Femur (tissue), 1 donor: ENCODE measurements at places on chromosomes 2 and 18.

DNA sequence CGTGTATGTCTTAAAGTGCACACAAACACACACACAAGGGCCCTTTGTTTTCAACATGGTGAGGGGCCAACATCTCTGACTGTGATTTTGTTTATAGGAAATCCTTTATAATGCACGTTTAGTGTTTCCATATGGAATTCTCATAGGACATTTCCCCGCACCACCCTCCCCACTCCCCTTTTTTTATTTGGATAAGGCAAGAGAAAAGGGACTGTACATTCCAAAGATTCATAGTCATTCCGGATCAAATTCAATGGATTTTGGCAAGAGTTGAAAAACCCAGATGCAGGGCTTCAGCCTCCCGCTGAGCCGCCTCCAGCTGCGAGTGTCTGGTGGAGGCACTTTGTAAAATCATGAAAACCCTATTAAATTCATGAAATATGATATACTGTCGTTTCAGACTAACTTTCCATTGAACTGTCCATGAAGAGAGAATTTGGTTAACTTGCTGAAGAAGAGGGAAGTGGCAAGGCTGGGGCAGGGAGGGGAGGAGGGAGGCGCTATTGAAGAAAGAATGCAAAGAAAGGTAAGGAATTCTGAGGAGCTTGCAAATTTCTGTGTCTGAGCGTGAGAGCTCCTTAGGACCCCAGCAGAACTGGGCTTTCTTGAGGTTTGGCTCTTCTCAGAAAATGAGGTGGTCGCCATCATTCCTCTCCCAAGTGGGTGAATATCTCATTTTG lies 25.8 kb upstream of the SLC14A2 start:
- DNase-seq: peak; percentile 89

DNA sequence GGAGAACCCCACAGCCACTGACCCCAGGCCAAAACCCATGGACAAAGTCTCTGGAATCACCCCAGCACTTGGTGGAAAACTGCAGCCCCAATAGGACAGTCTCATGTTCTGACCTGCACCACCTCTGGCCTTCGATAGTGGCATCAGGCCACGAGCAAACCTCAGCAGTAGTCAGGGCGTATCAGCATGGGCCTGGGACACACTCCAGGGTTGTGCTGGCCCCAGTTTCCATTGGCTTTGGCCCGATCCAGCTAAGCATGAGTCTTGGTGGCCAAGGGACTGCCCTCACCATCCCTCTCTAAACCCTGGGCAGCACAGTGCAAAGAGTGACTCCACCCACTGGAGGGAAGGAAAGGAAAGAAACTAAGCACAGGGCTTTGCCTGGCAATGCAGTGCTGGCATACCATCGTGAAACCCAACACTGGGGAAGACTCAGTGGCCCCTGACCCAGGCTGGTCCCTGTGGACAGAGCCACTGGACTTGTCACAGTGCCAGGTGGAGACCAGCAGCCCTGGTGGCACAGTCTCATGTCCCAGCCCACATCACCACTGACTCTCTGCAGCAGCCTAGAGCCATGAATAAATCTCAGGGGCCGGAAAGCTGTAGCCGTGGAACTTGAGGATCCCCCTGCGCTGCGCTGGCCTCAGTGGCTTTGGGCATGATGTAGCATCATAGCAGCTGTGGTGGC lies 46.3 kb downstream of the ZNF519 start:
- no peak for DNase-seq

DNA sequence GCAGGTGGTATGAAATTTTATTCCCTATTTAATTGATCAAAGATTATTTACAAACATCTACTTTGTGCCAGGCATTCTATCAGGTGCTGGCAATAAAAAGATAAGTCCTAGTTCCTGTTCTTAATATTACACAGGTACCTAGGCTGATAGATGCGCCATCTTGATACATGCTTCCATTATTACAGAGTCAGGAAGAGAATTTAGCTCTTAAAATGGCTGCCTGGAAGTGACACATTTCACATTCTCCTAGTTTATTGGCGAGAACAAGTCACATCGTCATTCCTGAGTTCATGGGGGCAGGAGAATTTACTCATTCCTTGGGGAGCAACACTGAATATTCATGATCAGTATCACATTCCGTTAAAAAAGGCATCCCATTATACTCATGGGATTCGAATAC lies 1.1 kb upstream of the DARS1 start:
- no peak for DNase-seq

DNA sequence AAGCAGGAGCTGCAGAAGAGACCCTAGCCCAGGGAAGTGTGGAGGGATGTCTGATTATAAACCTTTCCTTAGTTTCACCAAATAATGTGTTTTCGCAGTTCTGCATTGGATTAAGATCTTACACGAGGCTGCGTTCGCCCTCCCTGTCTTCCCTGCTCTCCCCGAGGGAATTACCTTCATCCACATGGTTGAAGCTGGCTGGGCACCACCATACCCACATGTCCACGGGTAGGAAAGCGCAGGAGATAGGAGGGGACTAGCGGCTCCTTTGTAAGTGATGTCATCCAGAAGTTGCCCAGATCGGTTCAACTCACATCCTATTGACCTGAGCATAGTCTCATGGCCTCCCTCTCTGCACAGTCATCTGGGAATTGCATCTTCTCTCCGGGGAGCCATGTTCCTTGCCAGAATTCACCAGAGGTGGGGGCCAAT lies 1.1 kb downstream of the TTL start:
- peak; percentile 27 for DNase-seq

GRCh38 chr2:236554629-236555282 lies 14.9 kb upstream of the ACKR3 start:
- DNase-seq: no peak

- DNase-seq: no peak
These were observed 1824.3 kb upstream of the CELF4 start for GRCh38 chr18:39389800-39390379.

DNA sequence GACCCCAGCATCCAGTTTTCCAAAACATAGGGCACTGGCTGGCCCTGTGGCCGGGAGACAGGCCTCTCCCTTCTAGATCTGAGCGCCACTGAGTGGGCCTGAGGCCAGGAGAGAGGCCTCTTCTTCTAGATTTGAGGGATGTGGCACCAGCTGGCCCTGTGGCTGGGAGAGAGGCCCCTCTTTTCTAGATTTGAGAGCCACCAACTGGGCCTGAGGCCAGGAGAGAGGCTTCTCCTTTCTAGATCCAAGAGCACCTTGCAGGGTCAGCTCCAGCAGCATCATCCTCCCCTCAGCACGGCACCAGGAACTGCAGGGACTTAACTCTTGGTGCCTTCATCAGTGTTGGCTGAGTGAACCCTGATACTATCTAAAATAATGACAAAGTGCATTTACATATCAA lies 114.3 kb upstream of the ALKAL2 start:
- no peak for DNase-seq
